ENCODE measurements at places on chromosomes 2 and 18.

DNA sequence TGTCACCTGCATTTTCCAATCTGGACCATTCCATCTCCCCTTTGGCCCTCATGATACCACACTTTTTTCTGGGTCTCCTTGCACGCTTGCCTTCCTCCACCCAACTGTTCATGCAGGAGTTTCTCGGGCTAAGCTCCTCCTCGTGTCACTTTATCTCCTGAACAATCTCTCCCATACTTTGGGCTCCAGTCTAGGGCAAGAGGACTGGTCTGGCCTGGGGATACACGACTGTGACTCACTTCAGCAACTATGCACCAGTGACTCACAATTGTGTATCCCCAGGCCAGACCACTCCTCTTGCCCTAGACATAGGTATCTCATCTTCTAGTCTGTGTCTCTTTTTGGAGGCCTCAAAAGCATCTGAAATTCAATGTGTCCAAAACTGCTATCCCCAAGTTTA is 149.4 kb upstream of the PTPRM start:
- peak; percentile 68 for DNase-seq

DNA sequence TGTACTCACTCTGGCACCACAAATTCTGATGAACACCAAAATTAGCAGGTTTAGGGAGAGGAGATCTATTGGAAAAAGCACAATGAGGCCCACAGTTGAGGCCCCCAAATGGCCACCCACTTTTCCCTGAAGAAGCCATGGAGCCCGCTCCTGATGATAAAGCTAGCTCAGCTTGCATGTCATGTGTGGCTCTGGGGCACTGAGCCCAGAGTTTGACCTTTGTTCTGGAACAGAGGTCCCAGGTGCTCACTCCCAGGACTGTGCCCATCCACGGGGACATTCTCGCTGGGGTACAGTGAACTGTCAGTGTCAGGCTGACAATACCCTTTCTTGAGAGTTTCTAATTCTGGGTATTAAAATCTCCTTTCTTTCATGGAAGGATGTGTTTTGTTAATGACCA is 36.2 kb downstream of the XDH start:
- no peak for DNase-seq

DNA sequence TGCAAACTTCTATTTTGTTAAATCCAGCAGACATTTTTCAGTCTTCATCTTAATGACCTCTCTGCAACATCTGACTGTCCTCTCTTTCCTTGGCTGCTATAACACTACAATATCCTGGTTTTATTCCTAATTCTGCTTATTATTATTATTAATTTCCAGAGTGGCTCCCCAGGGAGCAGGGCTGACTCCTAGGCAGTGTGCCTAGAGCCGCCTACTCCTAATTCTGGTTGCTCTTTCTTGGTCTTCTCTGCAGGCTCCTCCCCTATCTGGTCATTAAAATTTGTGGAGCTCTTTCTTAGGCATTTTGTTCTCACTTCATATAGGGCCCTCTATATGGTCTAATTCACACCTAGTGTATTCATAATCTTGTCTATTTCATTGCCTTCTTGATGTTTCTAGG is 10.8 kb downstream of the LOXL3 start:
- no peak for DNase-seq

GRCh38 chr2:31137211-31138036 is 816 bp downstream of the GALNT14 start:
- no peak for DNase-seq

DNA sequence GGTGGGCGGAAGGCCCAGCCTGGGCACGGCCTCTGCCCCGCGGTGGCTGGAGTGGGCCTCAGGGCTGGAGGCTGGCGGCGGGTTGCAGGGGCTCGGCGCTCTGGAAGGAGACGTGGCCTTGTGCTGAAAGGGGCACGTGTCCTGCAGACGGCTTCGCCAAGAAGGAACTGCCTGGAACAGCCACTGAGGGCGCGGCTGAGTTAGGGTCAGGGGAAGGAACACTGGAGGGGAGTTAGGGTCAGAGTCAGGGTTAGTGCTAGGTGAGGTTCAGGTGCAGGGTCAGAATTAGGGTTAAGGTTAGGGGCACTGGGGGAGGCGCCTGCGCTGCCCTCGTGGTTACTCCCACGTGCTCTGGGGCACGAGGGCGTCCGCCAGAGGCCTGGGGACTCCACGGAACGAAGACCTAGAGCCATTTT is 933 bp upstream of the ADNP2 start:
- DNase-seq: no peak

DNA sequence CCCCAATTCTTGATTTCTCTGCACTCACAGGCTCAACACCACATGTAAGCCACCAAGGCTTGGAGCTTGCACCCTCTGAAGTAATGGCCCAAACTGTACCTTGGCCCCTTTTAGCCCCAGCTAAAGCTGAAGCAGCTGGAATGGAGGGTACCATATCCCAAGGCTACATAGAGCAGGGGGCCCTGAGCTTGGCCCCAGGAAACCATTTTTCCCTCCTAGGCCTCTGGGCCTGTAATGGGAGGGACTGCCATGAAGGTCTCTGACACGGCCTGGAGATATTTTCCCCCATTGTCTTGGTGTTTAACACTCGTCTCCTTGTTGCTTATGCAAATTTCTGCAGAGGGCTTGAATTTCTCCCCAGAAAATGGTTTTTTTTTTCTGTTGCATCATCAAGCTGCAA is 69.7 kb downstream of the SKA1 start:
- no peak for DNase-seq

DNA sequence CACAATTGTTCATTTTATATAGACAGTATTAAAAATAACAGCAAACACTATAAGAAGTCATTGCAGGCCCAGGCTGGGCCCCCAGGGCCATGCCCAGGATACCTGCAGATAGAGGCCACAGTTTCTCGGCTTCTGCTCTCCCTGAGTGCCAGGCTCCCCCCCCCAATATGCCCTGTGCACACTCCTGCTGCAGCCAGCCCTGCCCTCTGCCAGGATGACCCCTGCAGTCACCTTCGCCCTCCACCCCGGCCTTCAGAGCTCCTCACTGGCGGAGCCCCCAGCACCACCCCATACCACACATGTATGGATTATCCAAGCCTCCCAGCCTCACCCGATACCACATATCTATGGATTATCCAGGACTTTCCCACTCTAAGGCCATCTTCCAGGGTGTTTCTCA is 104.5 kb downstream of the TPO start:
- DNase-seq: no peak

DNA sequence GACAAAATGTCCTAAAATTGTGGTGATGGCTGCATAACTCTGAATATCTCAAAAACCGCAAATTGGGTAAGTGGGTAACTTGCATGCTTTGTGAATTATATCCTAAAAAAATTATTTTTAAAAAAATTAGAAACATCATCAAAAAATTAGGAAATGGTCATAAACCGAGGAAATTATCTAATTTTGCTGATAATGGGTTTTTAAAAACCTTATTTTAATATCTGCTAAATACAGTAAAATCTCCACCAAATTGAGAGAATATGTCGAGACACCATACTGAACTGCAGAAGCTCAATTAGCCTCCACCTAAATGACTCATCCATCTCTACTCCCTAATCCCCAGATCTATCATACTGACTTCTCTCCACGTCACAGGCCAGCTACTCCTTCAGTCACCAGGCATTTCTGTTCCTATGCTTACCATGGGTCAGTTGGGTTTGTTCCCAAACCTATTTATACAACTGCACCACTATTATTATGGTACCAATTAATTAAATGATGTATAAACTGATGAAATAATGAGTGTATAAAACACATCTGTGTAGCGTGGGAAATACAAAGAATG is 36.1 kb downstream of the SPIRE1 start:
- peak; percentile 90 for DNase-seq

GRCh38 chr2:9234680-9235146 is 28.1 kb downstream of the ASAP2 start:
- peak; percentile 99 for DNase-seq

DNA sequence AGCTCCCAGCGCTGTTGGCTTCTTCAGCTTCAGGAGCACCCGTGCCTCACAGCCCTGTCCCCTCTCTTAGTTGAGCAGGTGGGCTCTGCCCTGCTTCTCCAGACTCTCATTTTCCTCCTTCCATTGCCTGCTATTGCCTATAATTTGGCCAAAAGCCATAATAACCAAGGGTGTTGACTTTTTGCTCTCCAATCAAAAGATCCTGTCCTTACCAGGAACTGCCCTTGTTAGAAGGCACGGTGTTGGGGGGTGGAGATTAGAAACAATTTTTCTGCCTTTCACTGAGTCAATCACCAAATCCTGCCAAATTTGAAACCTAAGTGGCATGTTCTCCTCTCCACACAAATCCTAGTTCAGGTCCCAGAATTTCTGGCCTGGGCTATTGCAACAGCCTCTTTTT is 16.7 kb upstream of the PDIA6 start:
- no peak for DNase-seq

DNA sequence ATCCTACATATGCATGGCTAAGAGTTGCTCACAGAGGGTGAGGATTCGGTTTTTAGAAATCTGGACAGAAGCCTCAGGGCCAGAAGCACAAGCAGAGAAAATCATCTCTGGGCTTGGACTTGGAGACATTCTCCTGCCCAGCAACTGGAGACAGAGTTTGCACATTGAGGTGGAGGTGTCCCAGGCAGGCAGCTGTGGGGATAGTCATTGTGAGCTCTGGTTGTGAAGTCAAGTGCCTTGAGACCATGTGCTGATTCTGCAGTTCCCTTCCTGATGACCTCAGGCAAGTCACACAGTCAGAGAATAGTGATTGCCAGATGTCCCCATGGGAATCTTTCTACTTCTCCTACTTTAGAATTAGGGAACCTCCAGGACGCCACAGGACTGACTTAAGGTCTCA is 108.4 kb upstream of the LDAH start:
- peak; percentile 11 for DNase-seq

Data from A172 (cell line).